T47D (cell line): ENCODE measurements at places on chromosomes 6 and 20.

GRCh38 chr6:115582386-115582785 is 478.3 kb downstream of the FRK start:
- DNase-seq, result no peak

- DNase-seq, result no peak
Measured at GRCh38 chr20:3798373-3798768, 2.3 kb downstream of the CDC25B start.

- no peak for DNase-seq
Measured at GRCh38 chr6:140653972-140654371, 1279.5 kb upstream of the CITED2 start.

DNA sequence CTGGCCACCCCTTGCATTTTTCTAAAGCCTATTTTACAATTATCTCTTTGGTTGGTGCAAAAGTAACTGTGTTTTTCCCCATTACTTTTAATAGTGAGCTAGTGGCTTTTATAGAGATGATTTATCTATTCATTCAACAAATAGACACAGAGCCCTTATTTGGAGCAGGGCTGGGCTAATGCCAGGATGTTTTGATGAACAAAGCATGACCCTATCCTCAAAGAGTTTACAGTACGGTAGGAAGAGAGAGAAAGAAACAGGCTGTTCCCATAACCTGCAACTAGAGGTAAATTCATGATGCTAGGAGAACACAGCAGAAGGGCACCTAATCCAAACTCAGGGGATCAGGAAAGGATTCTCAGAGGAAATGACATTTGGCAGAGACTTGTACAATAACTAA is 37.3 kb upstream of the UST start:
- no peak for DNase-seq

- DNase-seq, result no peak
Measured at GRCh38 chr6:7781240-7781639, 55.3 kb downstream of the BMP6 start.
